Naive B cell (primary cell): ENCODE measurements at places on chromosomes 5 and 9.

DNA sequence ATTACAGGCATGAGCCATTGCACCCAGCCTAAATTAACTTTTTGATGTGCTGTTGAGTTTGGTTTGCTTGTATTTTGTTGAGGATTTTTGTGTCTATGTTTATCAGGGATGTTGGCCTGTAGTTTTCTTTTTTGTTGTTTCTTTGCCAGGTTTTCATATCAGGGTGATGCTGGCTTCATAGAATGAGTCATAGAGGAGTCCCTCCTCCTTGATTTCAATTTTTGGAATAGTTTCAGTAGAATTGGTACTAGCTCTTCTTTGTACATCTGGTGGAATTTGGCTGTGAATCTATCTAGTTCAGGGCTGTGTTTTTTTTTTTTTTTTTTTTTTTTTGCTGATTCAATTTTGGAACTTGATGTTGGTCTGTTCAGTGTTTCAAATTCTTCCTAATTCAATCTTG is 1164.3 kb upstream of the DMAC1 start:
- DNase-seq, result no peak

DNA sequence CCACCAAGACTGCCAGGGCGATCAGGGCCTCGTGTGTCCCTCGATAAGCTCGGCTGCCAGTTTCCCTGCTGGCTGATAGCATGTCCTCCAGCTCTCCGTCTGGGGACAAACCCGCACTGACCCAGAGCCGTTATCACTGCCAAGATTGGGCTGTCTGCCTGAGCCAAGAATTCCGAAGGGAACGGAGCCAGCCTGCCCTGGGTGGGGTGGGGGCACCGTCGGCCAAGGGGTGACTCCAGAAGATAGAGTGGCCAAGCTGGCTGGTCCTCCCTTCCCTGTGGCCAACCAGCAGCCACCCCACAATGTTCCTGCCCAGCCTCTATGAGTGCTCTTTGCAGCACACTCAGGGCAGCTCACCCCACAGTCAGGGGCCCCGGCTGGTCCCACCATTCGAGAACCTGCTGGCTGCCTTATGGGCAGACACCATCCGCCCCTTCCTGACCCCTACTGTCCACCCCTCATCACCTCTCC is 29.4 kb downstream of the HRH2 start:
- no peak for DNase-seq

DNA sequence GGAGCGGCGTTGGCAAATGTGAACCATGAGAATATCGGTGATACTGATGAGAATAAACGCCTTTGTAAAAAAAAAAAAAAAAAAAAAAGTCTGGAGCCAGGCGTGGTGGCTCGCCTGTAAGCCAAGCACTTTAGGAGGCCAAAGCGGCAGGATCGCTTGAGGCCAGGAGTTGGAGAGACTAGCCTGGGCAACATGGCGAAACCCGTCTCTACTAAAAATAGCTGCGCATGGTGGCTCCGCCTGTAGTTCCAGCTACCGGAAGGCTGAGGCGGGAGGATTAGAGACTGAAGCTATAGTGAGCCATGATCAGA is 425 bp upstream of the NFX1 start:
- no peak for DNase-seq

- DNase-seq, result peak; percentile 25
These were observed 388.7 kb downstream of the CETN3 start for GRCh38 chr5:90020575-90021538.

GRCh38 chr5:101948615-101949014 is 347.5 kb downstream of the SLCO4C1 start:
- DNase-seq, result no peak

DNA sequence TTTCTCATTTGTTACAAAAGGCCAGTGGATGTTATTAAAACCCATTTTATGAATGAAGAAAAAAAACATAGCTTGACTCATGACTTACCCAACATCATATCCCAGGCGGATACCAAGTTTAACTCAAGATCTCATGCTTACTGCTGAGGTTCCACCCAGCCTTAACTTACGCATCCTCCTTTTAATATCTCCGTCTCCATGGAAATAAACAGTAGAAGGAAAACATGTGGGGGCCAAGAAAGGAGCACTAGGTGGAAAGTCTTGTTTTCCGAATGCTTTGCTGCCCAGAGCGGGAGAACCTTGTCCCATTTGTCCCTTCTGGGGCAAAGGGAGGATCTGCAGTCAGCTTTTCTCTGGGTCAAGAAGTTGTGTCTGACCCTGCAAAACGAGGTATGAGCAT is 44.1 kb downstream of the ANGPTL2 start:
- no peak for DNase-seq

GRCh38 chr9:73577848-73578247 is 426.2 kb downstream of the ANXA1 start:
- no peak for DNase-seq

DNA sequence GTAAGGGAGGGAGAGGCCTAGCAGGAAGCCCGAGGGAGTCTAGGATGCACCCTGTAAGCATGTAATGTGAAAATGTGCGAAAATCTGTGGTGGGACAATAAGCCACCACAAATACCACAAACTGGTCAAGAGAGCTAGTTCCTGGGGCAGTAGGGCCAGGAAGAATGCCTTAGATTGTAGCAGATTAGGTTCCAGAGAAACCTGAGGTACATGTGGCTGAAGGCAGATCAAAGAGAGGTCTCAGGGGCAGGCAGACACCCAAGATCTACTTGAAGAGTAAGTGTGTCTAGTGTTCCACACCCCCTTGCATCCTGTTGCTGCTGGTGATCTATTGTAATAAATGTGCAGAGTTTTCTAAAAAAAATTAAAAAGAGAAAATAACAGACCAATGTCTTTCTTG is 1677.3 kb upstream of the CDH6 start:
- no peak for DNase-seq

DNA sequence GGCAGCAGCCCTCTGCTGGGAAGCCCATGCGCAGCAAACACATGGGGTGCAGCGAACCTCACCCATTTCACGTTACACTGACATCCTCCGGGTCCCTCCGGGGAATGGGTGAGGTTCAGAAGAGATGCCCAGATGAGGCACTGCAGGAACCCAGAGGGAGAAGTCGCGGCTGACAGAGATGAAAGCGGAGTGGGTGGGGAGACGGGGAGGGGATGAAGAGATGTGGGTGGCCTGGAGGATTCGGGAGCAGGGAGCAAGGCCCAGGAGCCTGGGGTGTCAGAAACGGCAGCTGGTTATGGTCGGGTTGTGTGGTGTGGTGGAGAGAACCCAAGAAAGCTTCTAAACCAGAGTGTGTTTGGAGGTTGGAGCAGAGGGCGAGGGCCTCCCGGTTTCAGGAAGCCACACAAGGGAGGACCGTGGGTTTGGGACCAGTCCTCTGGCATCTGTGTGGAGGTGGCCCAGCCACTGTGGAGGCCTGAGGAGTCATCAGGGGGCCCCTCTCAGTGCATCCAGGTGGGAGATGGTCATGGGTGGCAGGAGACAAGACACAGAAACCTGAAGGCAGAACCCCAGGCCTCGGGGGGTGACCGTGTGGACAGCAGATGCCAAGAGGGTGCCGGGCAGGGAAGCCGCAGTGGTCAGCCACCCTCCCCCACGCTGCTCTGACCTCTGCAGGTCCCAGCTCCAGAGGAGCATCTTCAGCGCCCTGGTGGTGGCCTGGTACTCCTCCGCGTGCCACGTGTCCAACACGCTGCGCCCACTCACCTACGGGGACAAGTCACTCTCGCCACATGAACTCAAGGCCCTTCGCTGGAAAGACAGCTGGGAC is 8.6 kb downstream of the UCK1 start:
- no peak for DNase-seq

DNA sequence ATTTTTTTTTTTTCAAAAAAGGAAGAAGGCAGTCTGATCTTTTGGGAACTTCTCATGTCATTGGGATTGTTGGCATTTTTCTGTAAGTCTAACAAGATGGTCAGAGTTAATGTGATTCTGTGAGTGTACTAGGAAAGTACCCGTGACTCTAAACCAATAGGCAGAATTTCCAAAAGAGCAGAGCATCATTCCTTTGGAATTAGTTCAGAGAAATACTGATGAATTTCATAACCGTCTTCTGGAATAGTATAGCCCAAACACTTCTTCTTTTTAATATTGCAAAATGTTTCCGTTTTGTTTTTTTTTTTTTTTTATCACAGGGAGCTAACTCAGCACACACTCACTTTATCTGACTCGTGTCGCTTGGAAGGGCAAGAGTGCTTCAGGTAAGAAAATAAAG is 407.4 kb downstream of the DTWD2 start:
- DNase-seq, result no peak

- DNase-seq, result no peak
These were observed 3.1 kb downstream of the CLTB start for GRCh38 chr5:176413255-176413565.

DNA sequence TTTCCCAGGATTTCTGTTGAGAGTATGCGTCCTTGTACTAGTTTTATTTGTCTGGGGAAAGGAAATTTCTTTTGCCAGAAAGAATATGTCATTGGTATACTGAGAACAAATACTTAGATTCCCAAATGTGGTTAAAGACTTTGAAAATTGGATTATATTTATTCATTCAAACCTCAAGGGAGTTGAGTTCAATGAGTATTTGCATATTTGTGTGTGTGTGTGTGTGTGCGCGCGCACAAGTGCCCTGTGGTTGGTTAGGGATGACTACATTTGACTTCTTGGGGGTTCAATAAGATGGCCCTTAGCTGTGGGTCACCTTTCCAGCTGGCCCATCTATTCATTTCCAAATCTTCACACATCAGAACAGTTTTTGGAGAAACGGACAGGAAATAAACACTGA is 4.9 kb downstream of the RXFP3 start:
- no peak for DNase-seq

DNA sequence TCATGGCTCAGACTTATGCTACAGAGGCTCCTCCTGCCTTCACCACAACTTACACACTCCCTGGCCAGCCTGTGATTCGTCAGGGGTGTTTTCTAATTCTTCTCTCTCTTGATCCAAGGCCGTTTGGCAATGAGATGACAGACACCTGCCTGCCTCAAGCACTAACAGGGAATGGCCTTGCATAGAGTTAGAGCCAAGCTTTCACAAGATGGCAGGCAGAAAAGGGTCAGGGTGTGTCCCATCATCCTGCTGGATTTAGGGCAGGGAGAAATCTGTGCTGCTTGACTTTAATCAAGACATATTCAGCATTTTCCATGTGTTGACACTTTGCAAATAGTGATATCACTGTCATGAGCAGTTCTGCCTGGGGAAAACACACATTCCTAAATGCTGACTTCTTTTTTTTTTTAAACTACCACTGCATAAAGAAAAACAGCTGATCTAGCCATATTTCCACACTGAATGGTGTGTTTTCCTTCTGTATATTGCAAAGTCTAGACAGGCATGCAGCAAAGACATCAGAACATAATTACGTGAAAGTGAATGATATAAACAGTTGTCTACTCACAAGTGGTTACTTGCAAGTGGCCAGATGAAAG is 95.0 kb upstream of the SLC25A48 start:
- DNase-seq, result no peak

GRCh38 chr5:107864793-107865192 is 194.1 kb upstream of the EFNA5 start:
- DNase-seq, result no peak

DNA sequence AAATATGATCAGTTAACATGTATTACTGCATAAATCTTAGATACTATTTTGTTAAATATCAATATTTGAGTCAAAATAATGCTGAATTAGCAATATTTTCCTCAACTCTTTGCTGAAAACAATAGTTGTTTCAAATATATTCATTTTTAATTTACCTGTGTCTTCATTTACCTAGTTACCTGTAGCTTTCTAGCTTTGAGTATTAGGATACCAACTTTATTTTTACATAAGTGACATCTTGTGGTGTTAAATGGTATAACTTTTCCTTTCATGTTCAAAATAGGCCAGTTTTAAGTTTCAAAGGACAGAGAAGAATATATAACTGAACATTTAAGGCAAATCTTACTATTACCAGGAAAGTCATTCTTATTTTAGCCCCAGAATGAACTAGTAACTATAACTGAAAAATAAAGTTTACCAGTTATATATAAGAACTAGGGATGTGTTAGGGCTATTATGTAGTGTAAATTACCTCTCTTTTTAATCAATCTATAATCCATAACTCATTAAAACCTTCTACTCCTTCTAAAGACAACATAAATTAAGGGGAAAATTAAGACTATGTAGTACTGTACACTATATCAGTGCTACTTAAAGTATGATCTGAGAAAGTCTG is 25.3 kb downstream of the AP3B1 start:
- peak; percentile 19 for DNase-seq

GRCh38 chr5:141811287-141812155 is 66.7 kb downstream of the PCDH1 start:
- peak; percentile 6 for DNase-seq

DNA sequence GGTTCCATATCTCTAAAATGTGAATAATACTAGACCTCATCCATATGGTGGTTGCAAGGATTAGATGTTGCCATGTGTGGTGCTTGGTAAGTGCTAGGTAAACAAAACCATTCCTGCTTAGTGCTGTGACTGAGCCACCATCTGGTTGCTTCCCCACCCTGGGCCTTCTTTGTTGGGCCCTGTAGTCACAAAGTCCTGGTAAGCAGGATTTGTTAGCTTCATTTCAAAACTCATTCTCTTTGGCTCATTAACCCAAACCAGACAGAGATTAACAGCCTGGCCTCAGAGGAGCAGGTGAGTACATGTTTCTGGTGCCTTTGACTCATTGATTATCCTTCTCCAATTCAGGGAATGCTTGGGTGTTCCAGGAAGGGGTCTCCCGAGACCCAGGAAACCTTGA is 240.2 kb downstream of the ARHGAP26 start:
- no peak for DNase-seq

DNA sequence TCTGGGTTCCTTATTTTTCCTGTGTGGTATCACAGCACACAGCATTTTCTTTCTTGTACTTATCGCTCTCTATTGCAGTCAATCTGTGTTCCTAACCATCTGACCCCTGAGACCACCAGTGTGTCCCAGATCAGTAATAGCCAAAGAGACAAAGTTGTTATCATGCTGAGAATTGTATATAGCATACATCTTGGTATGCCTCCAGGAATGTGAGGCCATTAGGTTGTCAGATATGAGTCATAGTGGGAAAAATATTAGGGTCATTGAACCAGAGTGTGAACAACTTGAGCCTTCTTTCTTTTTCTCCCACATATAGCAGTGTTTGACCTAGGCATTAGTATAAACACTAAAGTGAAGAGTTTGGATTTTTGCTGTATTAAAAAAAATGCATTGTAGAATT is 106.3 kb downstream of the NDUFAF2 start:
- DNase-seq, result no peak

- no peak for DNase-seq
These were observed 580.3 kb downstream of the BNC2 start for GRCh38 chr9:16290169-16290568.

DNA sequence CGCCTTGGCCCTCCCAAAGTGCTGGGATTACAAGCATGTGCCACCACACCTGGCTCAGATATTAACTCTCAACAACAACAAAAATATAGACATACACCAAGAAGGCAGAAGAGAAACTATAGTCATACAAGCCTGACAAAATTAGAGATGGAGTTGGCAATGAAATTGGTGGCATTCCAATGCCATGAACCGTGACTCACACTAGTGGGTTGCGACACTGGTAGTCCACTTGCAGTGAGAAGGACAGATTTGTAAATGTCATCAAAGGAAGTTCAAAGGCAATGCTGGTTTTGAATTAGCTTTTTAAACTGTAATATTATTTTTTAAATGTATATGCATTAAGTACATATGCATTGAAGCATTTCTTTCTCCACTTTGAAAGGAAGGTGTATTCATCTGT is 8.5 kb upstream of the DNAJC25 start:
- no peak for DNase-seq

- no peak for DNase-seq
These were observed 446.5 kb downstream of the EFNA5 start for GRCh38 chr5:107224272-107224671.

GRCh38 chr5:138603249-138603920 is 28.2 kb upstream of the HSPA9 start:
- no peak for DNase-seq

- DNase-seq, result no peak
These were observed 273 bp upstream of the SUB1 start for GRCh38 chr5:32585122-32585445.

GRCh38 chr5:66224274-66224673 is 80.2 kb downstream of the SREK1 start:
- DNase-seq, result no peak
